Activated B cell treated with CpG ODN at 0.5 μM for 24 hours (primary cell): ENCODE measurements at places on chromosomes 4 and X. TPM values are rescaled to one million over a fixed set of nuclear protein-coding genes. Genes with fewer than 3 reads are reported as not detected.

DNA sequence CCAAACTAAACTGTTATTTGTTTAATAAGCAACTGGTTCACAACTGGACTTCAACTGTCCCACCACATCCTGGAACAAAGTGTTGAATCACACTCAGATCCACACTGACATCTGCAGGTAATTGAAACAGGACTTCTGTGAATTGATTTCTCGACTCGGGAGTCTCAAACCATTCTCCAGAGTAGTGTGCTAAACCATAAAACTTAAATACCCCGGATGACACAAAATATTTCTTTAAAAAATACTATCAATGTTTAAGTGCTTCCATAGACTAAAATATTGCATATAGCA, 95.4 kb upstream of the PLAC1 start:
- DNase-seq: no peak
- no peak overlapping the region for H3K4me3 ChIP-seq
- H3K4me1 ChIP-seq: no peaks in the 10 kb centered on the region
- no peaks in the 10 kb centered on the region for H3K36me3 ChIP-seq

GLRB gene
- not detected in 2 replicates for total RNA-seq

DNA sequence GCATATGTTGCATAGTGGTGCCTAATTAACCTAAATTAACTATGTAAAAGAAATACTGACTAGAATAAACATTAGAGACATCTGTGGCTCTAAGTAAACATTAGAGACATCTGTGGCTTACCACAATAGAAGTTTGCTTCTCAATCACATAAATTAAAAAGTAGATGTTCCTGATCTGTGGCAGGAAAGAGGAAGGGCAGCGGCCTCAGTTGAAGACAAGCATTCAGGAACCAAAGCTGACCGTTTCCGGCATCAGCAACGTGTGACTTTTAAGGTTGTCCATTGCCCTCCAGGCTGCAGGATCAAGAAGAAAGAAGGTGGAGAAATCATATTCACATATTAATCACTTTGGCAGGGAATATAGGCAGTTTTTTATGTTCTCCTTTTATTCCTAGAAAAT, 336.3 kb upstream of the TRAM1L1 start:
- H3K36me3 ChIP-seq: no peaks in the 10 kb centered on the region
- H3K27ac ChIP-seq: no peak overlapping the region
- H3K4me3 ChIP-seq: no peak overlapping the region
- no peak for DNase-seq

PPEF2 gene
- 0.17 and 0.35 TPM in 2 replicates for total RNA-seq

DNA sequence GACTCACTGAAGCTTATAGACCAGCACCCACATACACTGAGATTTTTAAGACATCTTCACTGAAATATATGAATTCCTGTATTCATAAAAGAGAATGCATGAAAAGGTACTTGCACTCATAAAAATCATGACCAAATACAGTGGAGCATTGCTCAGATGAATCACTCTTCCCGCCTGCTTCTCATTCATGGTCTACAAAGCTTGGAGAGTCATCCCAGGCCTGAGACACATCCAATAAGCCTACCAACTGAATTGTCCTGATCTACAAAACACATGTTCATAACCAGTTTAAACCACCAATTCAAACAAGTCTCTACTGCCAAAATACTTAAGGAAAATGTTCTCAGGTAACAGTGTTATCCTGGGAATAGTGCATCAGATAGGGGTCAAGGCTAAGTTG, 38.1 kb downstream of the PROM1 start:
- DNase-seq: no peak
- H3K36me3 ChIP-seq: no peaks in the 10 kb centered on the region
- H3K4me1 ChIP-seq: no peaks in the 10 kb centered on the region

TLR2 gene
- 3.6 and 4.3 TPM in 2 replicates for total RNA-seq

MAGEB10 gene
- total RNA-seq: not detected in 2 replicates

DNA sequence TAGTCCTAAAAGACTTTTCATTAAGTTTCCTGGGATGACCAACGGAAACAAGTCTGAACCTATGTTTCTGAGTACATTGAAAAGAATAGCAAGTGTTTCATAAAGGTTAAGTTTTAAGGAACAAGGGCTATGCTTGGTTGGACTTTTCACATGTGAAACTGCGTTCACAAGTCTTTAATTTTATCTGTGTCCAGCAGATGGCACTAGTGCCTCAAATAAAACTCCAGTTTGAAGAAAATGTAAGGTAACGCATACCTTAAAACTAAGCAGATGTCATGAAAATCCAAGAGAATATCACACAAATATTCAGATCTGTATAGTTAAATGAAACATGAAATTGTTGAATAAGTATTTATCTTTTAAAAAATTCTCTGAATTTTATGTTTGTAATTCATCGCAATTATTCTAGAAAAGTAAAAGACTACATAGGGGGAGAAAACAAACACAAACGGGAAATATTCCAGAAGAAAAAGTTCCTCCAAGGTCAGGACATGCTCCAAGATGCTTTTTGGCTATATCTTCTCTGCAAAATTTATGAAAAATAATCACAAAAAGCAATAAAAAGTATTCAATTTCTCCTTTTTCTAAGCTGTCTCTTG, 89.6 kb upstream of the MAD2L1 start:
- H3K27me3 ChIP-seq: peaks cover 2% of the 10 kb centered on the region
- H3K4me1 ChIP-seq: no peaks in the 10 kb centered on the region
- no peaks in the 10 kb centered on the region for H3K36me3 ChIP-seq

DNA sequence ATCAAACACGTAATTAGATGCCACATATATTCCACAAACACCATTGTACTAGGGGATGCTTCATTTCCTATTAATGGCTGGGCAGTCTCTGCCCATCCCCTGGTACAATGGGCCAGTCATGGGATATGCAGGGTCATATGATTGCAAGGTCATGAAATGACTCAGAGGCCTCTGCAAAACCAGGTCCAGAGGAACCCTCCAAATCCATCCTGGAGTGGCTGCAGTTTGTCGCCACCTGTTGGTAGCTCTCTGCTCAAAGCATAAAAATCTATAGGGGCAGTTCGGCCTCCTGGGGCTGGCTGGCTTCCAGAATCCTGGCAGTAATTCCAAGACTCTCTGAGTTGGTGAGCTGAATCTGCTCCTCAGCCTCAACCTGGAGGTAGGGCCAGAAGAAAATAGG, 22.9 kb upstream of the PUDP start:
- H3K27me3 ChIP-seq: no peaks in the 10 kb centered on the region
- no peak overlapping the region for H3K4me3 ChIP-seq
- no peaks in the 10 kb centered on the region for H3K4me1 ChIP-seq
- no peak for DNase-seq
- no peak overlapping the region for H3K27ac ChIP-seq

- DNase-seq: no peak
- H3K4me1 ChIP-seq: no peaks in the 10 kb centered on the region
- no peaks in the 10 kb centered on the region for H3K27me3 ChIP-seq
- no peaks in the 10 kb centered on the region for H3K36me3 ChIP-seq
- H3K27ac ChIP-seq: no peak overlapping the region
- no peak overlapping the region for H3K4me3 ChIP-seq
These were observed 1266.8 kb upstream of the PCDH7 start for GRCh38 chr4:29453303-29453820.

DNA sequence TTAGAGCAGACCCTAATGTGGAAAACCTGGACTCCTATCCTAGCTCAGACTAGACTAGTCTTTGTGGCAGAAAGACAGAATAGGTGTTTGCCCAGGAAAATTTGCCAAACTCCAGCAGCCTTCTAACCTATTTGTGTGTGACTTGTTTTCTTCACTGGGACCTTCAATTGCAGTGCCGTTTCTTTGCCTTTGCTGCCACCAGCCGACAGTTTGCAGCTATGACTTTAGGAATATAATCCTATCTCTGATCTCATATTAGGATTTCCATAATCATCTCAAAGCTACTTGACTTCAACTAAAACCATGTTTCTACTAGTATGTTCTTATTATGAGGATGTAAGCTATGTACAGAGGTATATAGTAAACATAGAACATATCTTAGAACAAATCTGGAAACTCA, 60.2 kb upstream of the PGAM4 start:
- no peak overlapping the region for H3K27ac ChIP-seq
- H3K4me3 ChIP-seq: no peak overlapping the region
- no peak for DNase-seq
- peaks cover 14% of the 10 kb centered on the region for H3K36me3 ChIP-seq

DNA sequence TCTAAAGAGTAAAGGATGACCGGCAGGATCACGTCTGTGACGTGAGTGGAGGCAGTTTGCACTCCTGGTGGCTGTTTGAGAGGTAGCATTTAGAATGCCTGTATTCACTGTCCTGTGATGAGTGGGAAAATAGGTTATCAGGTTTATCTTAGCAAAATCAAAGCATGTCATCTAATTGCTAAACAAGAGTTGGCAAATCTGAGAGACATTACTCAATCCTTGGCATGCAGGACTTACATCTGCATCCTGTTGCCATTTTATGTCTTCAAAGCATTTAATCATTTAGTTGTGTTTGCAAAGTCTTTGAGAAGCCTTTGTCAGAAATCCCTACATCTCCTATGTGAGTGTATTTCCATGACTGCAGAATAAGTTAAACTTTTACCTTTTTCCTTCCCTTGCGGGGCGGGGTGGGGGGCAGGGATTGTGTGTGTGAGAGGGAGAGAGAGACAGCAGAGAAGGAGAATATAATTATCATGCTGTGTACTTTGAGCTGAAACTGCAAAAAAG, 41.4 kb upstream of the MSANTD1 start:
- H3K27me3 ChIP-seq: no peaks in the 10 kb centered on the region
- peaks cover 10% of the 10 kb centered on the region for H3K4me1 ChIP-seq
- H3K4me3 ChIP-seq: no peak overlapping the region
- DNase-seq: no peak
- no peak overlapping the region for H3K27ac ChIP-seq

- H3K4me1 ChIP-seq: peaks cover 41% of the 10 kb centered on the region
- no peak for DNase-seq
- H3K36me3 ChIP-seq: peaks cover 37% of the 10 kb centered on the region
- H3K27ac ChIP-seq: peak overlapping the region; percentile 100
- H3K4me3 ChIP-seq: peak overlapping the region; percentile 99
- H3K27me3 ChIP-seq: peaks cover 6% of the 10 kb centered on the region
These were observed 601 bp downstream of the SMARCAD1 start for GRCh38 chr4:94208266-94208665.

DNA sequence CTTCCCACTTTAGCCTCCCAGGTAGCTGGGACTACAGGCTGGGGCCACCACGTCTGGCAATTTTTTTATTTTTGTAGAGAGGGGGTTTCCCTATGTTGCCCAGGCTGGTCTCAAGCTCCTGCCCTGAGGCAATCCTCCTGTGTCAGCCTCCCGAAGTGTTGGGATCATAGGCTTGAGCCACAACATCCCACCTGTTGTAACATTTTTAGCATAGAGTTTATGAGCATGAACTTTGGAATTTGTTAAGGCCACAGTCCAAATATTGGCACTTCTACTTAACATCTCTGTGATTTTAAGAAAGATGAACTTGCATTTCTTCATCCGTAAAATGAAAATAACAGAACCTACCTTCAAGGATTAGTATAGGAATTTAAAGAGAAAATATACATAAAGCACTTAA, 445.6 kb downstream of the IQCM start:
- no peaks in the 10 kb centered on the region for H3K4me1 ChIP-seq
- H3K27ac ChIP-seq: no peak overlapping the region
- no peaks in the 10 kb centered on the region for H3K27me3 ChIP-seq

GRCh38 chr4:169239221-169239905, 31.4 kb downstream of the SH3RF1 start:
- H3K27me3 ChIP-seq: no peaks in the 10 kb centered on the region
- no peak overlapping the region for H3K27ac ChIP-seq
- H3K4me1 ChIP-seq: no peaks in the 10 kb centered on the region
- no peak overlapping the region for H3K4me3 ChIP-seq
- no peak for DNase-seq

DNA sequence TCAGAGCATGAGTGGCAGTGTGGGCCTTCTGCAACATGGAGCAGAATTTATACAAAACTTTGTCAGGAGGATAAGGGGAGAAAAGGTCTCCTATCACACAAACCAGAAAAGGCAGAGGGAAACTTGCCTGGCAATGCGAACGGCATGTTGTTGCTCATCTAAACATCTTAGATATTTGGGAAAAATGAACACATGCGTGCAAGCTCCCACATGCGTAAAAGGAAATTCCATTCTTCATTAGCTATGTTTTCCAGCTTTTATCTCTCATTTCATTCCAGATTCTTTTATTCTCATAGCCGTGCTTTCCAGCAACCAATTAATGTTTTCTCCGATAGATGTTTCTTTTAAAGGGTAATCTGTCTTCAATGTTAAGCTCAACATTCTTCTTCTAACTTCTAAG, 31.3 kb upstream of the GBA3 start:
- no peak overlapping the region for H3K27ac ChIP-seq
- DNase-seq: no peak
- no peak overlapping the region for H3K4me3 ChIP-seq
- no peaks in the 10 kb centered on the region for H3K4me1 ChIP-seq
- H3K36me3 ChIP-seq: no peaks in the 10 kb centered on the region

MYOZ2 gene
- total RNA-seq: not detected in 2 replicates

HSPA4L gene
- 0.07 and 0.13 TPM in 2 replicates for total RNA-seq

- H3K27ac ChIP-seq: no peak overlapping the region
- no peak for DNase-seq
- peaks cover 9% of the 10 kb centered on the region for H3K4me1 ChIP-seq
- no peaks in the 10 kb centered on the region for H3K27me3 ChIP-seq
- peaks cover 5% of the 10 kb centered on the region for H3K36me3 ChIP-seq
These were observed 17.3 kb downstream of the PHKA2 start for GRCh38 chrX:18966624-18967023.

DNA sequence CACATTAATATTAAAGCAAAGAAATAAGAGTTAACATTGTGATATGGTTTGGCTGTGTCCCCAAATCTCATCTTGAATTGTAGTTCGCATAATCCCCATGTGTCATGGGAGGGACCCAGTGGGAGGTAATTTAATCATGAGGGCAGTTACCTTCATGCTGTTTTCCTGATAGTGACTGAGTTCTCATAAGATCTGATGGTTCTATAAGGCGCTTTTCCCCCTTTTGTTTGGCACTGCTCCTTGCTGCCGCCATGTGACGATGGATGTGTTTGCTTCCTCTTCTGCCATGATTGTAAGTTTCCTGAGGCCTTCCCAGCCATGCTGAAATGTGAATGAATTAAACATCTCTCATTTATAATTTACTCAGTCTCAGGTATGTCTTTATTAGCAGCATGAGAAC, 153.8 kb upstream of the GALNT7 start:
- no peaks in the 10 kb centered on the region for H3K27me3 ChIP-seq
- no peak for DNase-seq
- H3K36me3 ChIP-seq: no peaks in the 10 kb centered on the region
- no peak overlapping the region for H3K27ac ChIP-seq
- H3K4me1 ChIP-seq: no peaks in the 10 kb centered on the region

GRCh38 chr4:90060039-90060438, 67.2 kb upstream of the CCSER1 start:
- H3K36me3 ChIP-seq: no peaks in the 10 kb centered on the region
- no peak overlapping the region for H3K4me3 ChIP-seq
- no peak overlapping the region for H3K27ac ChIP-seq

PDE5A gene
- total RNA-seq: 0.47 and 0.66 TPM in 2 replicates

HTN3 gene
- not detected in 2 replicates for total RNA-seq

CYLC1 gene
- not detected in 2 replicates for total RNA-seq
